ENCODE measurements at places on chromosomes 11 and 22.
A peak's percentile ranks its signal among the peaks of the same experiment; 100 is the strongest.

DNA sequence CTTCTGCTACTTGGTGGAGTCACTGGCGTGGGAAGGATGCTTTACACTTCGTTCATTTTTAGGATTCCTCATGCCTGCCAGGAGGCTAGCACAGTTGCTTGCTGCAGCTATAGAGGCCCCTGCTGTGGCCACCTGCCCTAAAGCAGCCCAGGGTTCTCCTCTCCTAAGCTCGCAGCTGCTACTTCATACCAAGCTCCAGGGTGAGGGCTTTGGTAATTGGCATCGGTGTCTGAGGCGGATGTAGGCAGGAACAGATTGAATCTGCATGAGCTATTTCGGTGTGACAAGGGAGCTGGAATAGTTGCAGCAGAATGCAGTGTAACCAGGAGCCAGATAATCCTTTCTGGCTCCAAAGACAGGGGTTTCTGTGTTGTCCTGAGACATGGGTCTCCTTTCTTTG, 133.1 kb downstream of the MICAL2 start:
- no peak for DNase-seq

DNA sequence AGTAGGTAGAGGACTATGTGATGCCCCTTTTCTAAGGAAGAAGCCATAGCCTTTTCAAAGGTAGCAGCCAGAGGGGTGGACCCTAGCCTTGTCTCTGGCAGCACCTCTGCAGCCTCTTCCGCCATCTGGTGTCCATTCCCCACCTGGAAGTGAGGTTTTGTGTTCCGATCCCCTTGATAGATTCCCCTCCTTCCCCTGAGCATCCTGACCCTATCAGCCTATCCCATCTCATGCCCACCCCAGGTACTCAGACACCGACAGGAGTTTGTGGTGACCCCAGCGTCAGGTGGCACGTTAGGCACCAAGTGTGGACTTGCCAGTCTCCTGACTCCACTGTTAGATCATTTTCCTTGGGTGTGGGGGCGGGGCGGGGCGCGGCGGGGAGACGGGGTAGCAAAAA, 398 bp upstream of the FAM89B start:
- DNase-seq: no peak

DNA sequence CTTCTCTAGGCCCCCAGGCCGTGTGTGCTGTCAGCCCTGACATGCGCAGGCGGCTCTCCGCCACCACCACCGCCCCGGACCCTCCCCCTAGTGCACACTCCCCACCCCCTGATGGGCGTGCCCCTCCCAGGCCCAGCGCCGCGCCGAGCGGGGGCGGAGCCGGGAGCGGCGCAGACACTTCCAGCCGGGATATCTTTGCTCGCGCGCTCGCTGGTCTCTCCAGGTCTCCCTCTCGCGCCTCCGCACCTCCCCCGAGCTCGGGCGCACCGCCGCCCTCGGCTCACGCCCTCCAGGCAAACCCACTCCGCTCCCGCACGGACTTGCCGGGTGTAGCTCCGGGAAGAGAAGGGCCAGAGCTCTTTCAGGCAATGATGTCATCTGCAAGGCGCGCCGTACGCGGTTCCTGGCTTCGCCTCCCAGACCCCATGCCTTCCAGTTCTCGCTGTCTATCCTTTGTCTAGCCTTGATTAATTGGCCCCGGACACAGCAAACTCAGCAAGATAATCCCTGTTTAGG, at the start of gene SCN3B:
Gene SCN3B (minus strand): TSS at position 59 of the 516 bp plus-strand sequence. CDS start 823 bp downstream, outside the sequence.
- DNase-seq: peak; percentile 44

DNA sequence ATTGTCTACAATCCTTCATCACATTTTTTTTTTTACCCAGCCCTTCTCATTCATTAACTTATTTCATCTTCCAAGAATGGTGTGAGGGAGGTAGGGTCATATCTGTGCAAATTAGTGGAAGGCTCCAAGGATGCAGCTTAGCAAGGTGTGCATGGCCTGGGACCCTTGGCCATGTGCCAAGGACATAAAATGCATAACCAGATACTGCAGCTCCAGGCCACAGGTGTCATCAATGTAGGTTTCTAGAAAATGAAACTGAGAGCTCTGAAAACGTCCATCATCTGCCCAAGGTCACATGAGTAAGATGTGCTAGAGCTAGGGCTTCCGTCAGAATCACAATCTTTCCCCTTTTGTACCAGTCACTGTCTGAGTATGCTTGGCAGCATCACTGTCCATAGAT, 29.8 kb downstream of the ANKK1 start:
- DNase-seq: no peak
